ENCODE measurements at places on chromosomes 6 and 20. TPM values are rescaled to one million over a fixed set of nuclear protein-coding genes. Genes with fewer than 3 reads are reported as not detected.

PAK1IP1 gene
- total RNA-seq: 25.5 TPM

DNA sequence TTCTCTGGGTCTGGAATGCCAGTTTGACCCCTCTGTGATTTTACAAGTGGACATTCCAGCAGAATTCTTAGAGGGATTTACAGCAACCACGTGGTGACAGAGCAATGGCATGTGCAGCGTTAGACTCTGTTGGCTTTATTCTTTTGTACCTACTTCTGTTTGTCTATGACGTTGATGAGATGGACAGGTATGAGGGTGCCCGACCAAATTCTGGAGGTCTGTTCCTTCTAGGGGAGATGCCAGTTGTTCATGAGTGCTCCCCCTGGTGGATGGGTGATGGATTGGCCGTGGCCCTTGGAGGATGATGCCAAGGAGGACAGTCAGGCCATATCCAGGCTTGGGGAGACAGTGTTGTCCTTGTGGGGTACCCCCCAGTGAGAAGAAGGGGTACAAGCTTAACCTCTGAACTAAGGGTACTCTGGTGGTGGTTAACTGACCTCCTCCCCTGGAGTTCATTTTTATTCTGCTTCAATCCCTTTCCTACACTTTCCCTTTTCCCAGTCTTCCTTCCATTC, 198.6 kb downstream of the DTNBP1 start:
- DNase-seq: peak; percentile 50

DNA sequence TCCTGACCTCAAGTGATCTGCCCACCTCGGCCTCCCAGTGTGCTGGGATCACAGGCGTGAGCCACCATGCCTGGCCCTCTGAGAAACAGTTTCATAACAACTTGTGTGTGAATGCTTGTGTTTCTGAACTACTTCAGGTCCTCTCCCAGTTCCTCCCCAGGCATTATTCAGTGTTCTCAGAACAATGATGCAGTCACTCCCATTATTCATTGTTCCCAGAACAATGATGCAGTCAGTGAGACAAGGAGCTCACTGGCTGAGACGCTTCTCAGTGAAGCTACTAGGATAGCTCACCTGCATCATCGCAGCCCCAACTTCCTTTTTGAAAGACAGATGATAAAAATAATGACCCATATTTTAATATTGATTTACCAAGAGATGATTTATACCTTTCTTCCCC, 71.5 kb downstream of the NDUFAF5 start:
- DNase-seq: no peak

- DNase-seq: no peak
Measured at GRCh38 chr6:118306392-118307238, 241.5 kb upstream of the PLN start.

DNA sequence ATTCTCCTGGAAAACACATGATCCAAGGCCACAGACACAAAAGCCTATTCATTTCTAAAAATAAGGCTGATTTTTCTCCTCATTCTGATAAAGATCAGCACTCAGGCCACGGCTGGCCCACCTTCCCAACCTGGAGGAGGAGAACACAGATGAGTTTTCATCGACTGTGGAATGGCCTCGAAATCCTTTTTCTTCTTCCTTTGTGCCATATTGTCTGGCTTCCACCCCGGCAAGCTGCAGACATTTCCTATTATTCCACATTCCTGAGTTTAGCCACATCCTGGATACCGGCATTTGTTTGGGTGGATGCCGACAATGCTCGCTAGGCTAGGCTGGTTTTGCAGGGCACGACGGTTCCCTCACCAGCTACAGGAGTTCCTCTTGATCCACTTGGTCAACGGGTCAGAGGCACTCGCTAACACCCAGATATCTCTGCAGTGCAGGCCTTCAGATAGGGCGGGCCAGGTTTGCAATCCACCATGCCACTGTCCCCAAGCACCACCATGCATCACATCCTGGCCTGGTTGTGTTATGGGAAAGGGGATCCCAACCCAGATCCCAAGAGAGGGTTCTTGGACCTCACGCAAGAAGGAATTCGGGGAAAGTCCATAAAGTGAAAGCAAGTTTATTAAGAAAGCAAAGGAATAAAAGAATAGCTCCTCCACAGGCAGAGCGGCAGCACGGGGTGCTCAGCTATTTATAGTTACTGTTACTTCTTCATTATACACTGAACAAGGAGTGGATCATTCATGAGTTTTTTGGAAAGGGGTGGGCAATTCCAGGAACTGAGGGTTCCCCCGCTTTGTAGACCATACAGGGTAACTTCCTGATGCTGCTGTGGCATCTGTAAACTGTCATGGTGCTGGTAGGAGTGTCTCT, 4.2 kb upstream of the CTSZ start:
- DNase-seq: peak; percentile 80

DNA sequence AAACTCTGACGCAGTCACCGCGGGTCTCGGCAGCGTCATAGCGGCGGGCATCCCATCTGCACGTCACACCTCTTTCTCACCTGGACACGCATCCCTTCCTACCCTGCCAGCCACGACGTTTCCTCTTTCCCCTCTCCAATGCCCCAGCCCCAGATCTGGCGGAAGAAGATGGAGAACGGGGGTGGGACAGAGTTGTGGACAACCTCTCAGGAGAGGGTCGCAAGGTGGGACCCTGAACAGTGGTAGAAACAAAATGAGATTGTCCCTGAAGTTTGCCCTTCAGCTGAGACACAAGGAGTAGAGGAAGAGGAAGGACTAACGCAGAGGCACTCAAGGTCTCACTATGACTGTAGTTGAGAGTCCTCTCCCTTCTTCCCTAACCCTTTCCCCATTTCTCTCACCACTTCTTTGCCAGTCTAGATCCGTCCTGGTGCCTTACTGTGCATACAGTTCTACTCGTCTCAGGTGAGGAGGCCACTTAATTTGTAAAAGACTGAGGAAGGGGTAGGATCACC, 562 bp downstream of the TRIM39 start:
- DNase-seq: no peak

- DNase-seq: no peak
Measured at GRCh38 chr20:58448958-58449357, 59.9 kb downstream of the VAPB start.

RIMS1 gene
- total RNA-seq: 0.24 TPM

GRCh38 chr6:19052219-19052618, 665.1 kb downstream of the RNF144B start:
- no peak for DNase-seq
